ENCODE measurements at places on chromosomes 7 and 10.

GRCh38 chr10:132418527-132419416 is 21.8 kb downstream of the PWWP2B start:
- H3K27me3 ChIP-seq = no peaks in the 10 kb centered on the region
- peaks cover 15% of the 10 kb centered on the region for H3K4me1 ChIP-seq
- H3K27ac ChIP-seq = no peak overlapping the region
- H3K4me3 ChIP-seq = no peak overlapping the region

- no peaks in the 10 kb centered on the region for H3K36me3 ChIP-seq
- peaks cover 6% of the 10 kb centered on the region for H3K27me3 ChIP-seq
- DNase-seq = no peak
- no peak overlapping the region for H3K4me3 ChIP-seq
Measured at GRCh38 chr10:71010730-71011129, 122.4 kb upstream of the PCBD1 start.

DNA sequence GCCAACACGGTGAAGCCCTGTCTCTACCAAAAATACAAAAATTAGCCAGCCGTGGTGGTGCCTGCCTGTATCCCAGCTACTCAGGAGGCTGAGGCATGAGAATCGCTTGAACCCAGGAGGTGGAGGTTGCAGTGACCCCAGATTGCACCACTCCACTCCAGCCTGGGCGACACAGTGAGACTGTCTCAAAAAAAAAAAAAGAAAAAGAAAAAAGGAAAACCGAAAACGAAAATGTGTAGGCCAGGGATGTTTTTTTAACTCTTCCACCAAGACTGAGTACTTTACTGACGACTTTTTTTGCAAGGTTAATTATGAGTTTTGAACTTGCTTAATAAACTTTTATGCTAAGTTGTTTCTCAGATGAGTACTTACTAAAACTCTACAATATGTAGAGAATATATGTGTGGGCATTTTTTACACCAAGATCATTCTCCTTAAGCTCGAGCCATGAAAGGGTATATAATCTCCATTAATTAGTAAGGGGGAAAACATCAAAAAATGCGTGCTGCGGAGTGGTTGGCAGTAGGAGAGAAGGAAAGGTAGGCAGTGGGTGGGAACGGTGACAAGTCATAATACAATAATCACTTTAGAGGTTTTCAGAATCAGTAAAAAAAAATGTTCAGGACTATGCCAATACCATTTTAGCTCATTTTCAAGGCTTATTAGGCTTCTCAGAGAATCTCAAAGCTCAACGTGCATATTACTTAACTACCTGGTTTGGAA is 8.6 kb upstream of the ADRB1 start:
- H3K4me3 ChIP-seq = no peak overlapping the region
- no peak overlapping the region for H3K27ac ChIP-seq
- H3K4me1 ChIP-seq = no peaks in the 10 kb centered on the region
- no peaks in the 10 kb centered on the region for H3K36me3 ChIP-seq
- no peak for DNase-seq
- H3K27me3 ChIP-seq = no peaks in the 10 kb centered on the region

- H3K36me3 ChIP-seq = no peaks in the 10 kb centered on the region
- no peak overlapping the region for H3K27ac ChIP-seq
- peaks cover 12% of the 10 kb centered on the region for H3K27me3 ChIP-seq
- no peak overlapping the region for H3K4me3 ChIP-seq
- no peak for DNase-seq
- H3K4me1 ChIP-seq = no peaks in the 10 kb centered on the region
Measured at GRCh38 chr10:78853864-78854263, 214.9 kb upstream of the ZMIZ1 start.

DNA sequence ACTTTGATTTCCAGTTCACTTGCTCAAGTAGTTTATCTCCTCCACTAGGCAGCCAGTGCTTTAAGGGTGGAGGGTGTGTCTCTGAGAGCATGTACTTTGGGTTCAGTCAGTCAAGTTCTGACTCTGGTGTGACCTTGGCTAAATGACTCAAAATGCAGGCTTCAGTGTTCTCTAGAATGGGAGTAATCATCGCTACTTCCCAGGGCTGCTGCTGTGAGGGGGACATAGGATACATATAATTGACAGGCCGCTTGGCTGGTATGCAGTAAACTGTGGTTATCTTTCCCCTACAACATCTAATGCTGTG is 3.5 kb downstream of the PTPRE start:
- no peak for DNase-seq
- no peak overlapping the region for H3K4me3 ChIP-seq
- no peak overlapping the region for H3K27ac ChIP-seq
- H3K27me3 ChIP-seq = no peaks in the 10 kb centered on the region

All from fibroblast of lung (primary cell).